ENCODE measurements at places on chromosomes 1 and 21.

GRCh38 chr1:40185951-40186864, 25.0 kb downstream of the RLF start:
- no peak for DNase-seq

- no peak for DNase-seq
These were observed 123.7 kb downstream of the NAV1 start for GRCh38 chr1:201662646-201663045.

DNA sequence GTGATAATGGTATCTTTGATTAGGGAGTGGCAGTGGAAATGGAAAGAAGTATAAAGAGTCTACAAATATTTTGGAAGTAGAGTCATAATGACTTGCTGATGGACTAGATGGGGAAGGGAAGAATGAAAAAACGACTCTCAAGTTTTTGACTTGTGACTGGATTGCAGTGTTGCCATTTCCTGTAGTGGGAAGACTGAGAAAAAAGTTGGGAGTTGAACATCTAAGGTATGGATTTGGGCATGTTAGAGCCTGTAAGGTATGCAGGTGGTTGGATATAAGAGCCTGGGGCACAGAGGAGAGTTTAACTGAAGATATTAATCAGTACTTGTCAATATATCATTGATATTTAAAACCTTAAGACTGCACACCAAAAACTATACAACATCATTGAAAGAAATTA, 19.4 kb downstream of the DNM3 start:
- no peak for DNase-seq

DNA sequence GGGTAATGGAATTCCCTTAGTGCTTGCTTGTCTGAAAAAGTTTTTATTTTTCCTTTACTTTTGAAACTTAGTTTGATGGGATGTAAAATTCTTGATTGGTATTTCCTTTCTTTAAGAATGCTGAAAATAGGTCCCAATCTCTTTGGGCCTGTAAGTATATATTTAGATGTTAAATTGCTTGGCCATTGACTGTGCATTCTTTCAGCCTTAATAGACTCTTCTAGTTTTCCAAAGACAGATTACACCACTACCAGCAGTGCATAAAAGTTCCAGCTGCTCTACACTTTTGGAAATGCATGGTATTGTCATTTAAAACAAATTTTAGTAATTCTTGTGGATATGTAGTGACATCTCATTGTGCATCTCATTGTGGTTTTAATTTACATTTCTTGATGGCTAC, 464.8 kb upstream of the USP24 start:
- DNase-seq = no peak

GRCh38 chr1:153040950-153041631, at the start of gene SPRR2D:
SPRR2D (minus strand) TSS chr1:153041120; CDS start chr1:153040346, 774 bp downstream.
- no peak for DNase-seq

DNA sequence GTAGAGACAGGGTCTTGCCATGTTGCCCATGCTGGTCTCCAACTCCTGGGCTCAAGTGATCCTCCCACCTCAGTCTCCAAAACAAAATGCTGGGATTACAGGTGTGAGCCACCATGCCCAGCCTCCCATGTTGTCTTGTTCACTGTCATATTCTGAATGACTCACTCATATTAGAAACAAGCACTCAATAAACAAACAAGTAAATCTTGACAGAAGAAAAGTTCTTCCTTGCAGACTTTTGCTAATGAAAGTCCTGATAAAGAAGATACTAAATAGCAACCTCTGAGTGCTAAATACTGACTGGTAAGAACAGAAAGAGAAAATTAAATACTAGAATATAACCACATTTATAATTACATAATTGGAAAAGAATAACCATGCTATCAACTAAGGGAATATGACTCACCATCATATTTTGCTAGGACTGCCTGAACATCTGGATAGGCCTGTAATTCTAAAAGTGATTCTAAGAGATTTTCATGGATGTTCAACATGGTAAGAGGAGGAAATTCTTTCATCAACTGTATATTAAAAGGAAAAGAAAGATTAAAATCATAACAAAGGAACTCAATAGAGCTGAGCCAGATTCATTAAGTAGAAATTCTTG, 37.3 kb downstream of the ST7L start:
- no peak for DNase-seq

DNA sequence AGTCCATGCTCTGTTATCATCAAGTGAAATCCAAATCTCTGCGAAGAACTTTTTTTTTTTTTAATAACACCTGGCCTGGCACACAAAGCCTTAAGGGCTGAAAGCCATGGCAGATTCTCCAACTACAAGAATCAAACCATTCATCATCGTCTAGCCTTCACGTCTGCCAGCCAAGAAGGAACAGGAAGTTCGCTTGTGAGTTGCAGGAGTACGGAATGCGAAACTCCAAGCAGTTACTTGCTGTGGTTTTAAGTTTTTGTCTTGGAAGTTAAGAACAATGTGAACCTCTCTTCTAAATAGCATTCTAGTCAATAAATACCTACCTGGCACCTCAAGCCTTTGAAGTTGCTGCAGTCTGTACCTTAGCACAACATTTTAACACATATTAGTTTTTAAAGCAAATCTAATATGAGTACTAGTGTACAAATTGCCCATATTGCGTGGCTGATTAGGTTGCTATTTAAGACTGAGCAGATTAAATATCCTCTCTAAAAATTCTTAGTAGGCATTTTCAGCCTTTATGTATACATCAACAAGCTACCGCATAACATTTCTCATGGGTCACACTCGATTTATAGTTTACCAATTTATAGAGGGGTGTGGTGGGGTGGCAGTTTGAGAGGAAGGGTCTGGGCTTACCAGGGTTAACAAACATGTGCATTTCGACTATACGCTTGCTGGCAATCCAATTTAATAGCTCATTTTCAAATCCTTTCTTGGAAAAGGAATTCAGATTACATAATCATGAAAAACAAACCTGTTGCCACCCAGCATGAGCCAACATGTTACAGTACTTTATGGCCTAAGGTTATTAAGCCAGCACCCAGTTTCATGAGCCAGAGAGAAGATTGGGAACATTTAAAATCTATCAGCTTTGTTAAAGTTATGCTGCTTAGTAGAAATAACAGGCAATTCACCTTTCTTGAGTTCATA, 22.2 kb upstream of the PTPN14 start:
- DNase-seq = no peak

DNA sequence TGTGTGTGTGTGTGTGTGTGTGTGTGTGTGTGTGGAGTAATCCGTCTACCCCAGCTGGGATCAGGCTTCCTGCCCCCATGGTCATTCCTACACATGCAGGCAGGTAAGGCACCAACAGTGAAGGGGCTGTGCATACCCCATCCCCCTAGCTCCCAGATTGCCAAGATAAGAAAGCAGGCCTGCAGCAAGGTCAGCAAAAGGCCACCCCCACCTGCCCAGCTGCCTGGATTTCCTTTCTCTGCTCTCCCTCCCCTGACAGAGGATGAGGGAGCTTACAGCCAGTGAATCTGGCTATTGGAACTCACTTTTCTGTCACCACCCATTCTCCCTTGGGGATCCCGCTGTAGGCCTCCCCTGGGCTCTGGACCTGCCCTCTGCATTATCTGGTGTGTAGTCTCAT, 7.9 kb downstream of the ALX3 start:
- DNase-seq = no peak

DNA sequence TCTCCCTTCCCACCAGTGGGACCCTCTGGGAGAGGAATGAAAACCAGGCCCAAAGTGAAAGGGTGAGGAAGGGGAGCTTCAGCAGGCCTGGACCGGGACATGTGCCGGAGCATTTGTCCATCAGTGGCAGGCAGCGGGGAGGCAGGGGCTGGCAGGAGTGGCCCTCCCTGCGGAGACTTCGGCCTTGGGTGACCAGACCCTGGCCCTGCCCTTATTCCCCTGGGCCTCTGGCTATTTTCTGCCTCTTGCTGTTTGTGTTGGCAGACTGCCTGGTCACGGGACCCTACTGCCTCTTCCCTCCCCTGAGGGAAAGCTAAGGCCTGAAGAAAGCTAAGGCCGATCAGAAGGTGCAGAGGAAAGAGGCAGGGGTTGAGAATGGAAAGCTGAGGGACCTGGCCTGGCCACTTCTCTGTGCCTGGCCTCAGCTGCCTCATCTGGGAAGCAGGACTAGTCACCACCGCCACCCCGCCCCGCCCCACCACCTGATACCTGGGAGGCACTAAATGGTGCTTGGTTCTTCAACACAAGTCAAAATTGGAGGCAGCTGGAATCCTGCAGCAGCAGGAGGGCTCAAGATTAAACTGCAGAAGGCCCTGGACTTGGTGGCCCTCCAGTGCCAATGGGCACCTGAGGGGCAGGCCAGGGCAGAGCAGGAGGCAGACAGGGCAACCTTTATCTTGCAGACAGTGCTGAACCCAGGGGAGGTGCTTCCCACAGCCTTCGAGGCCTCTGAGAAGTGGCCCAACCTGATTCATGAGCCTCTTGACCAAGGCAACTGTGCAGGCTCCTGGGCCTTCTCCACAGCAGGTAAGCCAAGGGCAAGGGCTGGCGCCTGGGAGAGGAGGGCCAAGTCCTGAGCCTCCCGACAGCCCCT, 7.9 kb downstream of the TINAGL1 start:
- no peak for DNase-seq

DNA sequence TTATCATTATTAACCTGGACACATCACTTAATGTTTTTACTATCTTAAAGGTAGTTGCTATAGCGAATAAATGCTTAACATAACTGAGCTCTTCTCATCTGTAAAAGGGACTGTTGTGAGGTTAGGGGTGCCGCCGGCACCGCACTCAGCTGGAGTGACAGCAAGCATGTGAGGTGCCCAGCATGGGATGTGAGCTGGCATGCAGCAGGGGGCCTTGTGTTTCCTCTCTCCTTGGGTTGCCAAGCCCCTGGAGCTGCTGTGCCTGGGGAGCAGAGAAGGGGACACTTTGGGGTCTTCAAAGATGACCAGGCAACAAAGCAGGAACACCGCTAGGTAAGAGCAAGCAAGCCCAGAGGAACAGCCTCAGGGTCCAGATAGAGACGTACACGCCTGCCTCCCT, 2.1 kb upstream of the ZC3H12A start:
- no peak for DNase-seq

DNA sequence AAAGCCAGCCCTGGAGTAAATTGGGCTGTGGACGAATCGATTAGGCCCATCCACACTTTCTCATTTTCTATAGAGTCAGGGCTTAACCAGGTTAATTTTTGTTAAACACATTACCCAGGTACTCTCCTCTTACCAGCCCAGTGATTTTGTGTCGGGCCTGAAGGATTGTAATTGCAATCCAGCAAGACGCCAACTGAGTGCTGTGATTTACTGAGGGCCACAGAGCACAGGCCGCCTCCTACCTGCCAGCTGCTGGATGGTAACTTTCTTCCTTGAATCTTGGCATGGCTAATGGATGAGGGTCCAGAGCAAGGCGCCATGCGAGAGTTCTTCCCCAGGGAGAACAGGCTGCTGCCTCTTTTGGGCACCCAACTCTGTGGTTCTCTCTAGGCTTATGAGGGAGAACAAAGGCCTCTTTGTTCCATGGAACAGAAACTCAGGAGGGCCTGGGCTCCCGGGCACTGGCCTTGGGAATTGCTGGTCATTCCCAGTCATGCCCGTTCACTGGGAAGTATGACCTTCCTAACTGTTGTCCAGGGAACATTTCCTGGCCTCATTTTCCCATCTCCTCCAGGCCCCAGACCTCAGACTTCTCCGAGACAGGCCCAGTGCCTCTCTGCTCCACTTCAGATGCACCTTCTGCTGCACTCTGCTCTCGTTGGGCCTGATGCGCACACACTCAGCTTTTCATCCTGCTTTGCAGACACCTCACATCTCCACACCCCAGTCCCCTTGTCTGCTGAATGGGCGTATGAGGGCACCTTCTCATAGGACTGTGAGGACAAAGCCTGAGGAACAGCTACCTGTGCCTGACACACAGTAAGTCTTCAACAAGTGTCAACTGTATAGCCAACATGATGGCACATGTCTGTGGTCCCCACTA, 57.3 kb downstream of the SYF2 start:
- DNase-seq = no peak

GRCh38 chr21:24395320-24395923, 1211.9 kb downstream of the MRPL39 start:
- no peak for DNase-seq

DNA sequence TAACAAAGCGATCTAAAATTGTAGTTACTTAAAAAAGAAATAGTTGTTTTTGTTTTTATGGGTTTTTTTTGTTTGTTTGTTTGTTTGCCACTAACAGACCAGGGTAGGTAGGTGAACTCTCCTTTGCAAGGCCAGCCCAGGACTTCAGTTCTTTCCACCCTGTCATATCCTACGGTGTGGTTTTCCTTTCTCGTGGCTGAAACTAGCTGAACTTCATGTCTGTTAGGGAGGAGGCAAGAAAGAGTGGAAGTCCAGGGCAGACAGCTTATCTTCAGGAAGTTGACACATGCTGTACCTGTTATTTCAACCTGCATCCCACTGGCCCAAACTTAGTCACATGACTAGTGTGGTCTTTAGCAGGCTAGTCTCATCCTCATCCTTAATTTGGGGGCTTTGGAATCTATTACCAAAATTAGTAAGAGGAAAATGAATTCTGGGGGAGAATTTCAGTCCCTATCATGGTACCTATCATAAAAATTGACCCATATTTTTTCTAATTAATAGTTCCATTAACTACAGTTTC, 62.9 kb upstream of the LRRC7 start:
- DNase-seq = no peak

GRCh38 chr1:46102769-46103476, 29.5 kb downstream of the PIK3R3 start:
- no peak for DNase-seq

- DNase-seq = no peak
These were observed 30.2 kb upstream of the RNF187 start for GRCh38 chr1:228457017-228457395.

DNA sequence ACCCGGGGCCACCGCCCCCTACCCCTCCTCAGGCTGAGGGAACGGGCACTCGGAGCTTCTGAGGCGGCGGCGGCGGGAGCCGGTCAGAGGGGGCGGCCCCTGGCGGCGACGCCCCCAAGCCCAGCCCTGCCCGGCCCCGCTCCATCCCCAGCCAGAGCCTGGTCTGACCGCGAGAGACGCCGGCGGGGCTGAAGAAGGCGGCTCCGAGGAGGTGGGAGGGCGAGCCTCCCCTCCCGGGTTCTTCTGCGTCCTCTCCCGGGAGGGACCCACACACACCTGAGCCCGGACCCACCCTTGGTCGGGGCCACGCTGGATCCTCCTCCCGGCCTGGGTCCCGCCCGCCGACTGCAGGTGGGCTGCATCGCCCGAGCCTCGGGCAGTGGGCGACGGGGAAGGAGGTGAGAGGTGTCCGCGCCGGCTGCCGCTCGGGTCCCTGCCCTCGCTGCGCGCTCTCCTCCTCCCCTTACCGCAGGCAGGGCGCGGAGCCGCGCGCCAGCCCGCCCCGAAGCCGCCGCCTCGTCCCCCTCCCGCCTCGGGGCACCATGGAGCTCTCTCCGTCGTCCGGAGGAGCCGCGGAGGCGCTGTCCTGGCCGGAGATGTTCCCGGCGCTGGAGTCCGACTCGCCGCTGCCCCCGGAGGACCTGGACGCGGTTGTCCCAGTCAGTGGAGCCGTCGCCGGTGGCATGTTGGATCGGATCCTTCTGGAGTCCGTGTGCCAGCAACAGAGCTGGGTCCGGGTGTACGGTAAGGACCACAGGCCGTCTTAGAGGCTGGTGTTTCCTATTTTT, at the start of gene RASAL2:
Gene RASAL2, plus strand, starts transcription at position 154 of the 788 bp plus-strand sequence. Its CDS starts 389 bp downstream, at position 543.
- no peak for DNase-seq

- no peak for DNase-seq
These were observed 52.7 kb downstream of the RPS6KA1 start for GRCh38 chr1:26582053-26582835.

- DNase-seq = no peak
These were observed 128.7 kb downstream of the ACTL8 start for GRCh38 chr1:17883662-17884395.
